8988T (cell line): ENCODE measurements at places on chromosomes 5 and 9.
A peak's percentile ranks its signal among the peaks of the same experiment; 100 is the strongest.

GRCh38 chr5:179404321-179405053 is 59.2 kb upstream of the ADAMTS2 start:
- DNase-seq, result no peak

- no peak for DNase-seq
Measured at GRCh38 chr5:55064523-55064922, 37.9 kb upstream of the GZMA start.

- no peak for DNase-seq
Measured at GRCh38 chr5:108148715-108149139, 233.2 kb downstream of the FBXL17 start.

- no peak for DNase-seq
Measured at GRCh38 chr5:109878887-109879286, 189.2 kb downstream of the MAN2A1 start.

- no peak for DNase-seq
Measured at GRCh38 chr9:91234523-91234922, 127.2 kb downstream of the AUH start.

GRCh38 chr5:39146831-39147540 is 72.4 kb downstream of the FYB1 start:
- DNase-seq, result no peak

DNA sequence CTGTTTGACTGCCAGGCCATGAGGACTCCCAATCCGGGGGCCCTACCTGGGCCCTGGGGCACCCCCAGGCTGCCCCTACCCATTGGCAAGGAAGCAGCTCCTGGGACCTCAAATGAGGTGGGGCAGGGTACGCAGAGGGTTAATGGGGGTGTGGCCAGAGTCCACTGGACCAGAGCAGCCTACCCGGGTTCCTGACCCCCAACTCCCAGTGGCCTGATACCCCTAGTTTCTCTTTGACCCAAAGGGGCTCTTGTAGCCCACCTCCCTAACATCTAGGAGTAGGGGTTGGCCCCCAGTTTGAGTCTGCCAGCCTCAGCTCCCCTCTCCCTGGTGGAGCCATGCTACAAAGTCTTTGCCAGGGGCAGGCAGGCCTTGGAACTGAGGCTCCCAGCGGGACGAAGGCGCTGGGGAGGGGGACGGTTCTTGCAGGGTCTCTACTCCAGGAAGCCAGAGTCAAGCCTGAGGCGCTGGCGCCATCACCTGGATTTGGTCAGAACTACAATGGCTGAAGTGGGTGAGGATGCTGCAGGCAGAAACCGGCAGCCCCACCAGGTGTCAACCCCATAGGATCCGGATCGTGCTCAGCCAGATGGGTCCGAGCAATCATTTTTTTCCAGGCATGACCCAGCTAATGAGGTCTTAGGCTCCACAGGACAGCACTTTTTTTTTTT is 8.4 kb upstream of the CERCAM start:
- peak; percentile 69 for DNase-seq

DNA sequence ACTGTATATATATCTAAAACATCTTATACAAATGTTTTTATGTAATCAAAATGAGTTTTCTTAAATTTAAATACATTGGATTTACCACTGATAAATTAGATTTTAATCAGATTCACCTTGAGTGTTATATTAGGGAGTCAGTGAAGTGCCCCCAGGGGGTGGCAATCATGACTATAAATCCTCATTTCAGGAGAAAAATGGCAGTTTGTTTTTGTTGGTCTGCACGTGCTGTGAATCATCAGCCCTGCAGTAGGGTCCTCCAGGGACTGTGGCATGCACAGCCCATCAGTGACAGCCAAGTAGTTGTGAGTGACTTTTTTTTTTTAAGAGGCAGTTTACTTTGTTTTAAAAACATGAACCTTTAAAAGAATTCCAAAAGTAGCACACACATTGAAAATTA is 65.2 kb downstream of the ZSWIM6 start:
- no peak for DNase-seq

DNA sequence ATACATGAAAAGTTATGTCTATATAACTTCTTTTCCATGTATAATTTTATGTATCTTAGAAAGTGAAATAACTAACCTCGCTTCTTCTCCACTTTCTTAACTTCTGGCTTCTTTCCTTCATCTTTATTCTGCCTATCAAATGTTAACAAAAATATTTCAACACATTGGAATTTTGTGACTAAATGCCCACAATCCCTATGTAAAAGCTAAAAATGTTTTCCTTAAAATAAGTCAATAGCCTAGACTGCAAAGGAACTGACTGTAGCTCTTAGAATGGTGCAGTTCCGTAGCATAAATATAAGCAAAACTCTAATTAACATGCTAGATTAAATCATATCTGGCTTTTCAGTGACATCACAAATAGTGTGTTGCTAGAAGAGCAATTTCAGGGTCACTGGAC is 40.9 kb downstream of the PSIP1 start:
- no peak for DNase-seq

GRCh38 chr5:124683917-124684555 is 62.4 kb downstream of the ZNF608 start:
- DNase-seq, result no peak
